ENCODE measurements at places on chromosomes 12 and 14. TPM values are rescaled to one million over a fixed set of nuclear protein-coding genes. Genes with fewer than 3 reads are reported as not detected.

BICDL1 gene
- total RNA-seq = under 0.01 TPM

DNAI7 gene
- not detected for total RNA-seq

CATSPERB gene
- total RNA-seq = not detected

ARHGEF40 gene
- 55.2 TPM for total RNA-seq

GPR68 gene
- total RNA-seq = under 0.01 TPM

CCDC38 gene
- not detected for total RNA-seq

GSG1 gene
- not detected for total RNA-seq

CTSG gene
- not detected for total RNA-seq

HOMEZ gene
- total RNA-seq = 9.1 TPM

VDR gene
- 3.7 TPM for total RNA-seq

Measured in epithelial cell of alveolus of lung (primary cell).